OCI-LY7 (cell line): ENCODE measurements at places on chromosomes 1 and 21.
A peak's percentile ranks its signal among the peaks of the same experiment; 100 is the strongest.

DNA sequence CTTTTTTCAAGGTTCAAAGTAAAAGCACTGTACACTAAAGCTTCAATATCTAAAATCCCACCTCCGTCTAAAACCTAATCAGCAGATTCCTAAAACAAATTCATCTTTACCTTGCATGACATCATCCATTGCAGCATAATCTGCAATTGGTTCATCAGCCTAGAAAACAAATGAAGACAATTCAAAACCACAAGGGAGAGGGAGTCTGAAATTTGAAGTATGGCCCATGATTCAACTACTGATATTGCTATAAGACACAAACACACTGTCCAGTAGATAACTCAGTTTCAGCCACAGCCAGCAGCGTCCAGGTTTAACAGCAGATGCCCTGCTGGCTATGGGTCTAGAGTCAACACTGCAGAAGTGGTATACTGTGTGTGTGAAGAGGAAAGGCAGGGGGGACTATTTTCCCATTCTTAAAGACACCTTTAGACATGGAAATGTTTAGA lies 17.9 kb upstream of the RAP1GAP start:
- DNase-seq = no peak

- DNase-seq = no peak
Measured at GRCh38 chr1:160149716-160150115, 1.7 kb upstream of the ATP1A4 start.

DNA sequence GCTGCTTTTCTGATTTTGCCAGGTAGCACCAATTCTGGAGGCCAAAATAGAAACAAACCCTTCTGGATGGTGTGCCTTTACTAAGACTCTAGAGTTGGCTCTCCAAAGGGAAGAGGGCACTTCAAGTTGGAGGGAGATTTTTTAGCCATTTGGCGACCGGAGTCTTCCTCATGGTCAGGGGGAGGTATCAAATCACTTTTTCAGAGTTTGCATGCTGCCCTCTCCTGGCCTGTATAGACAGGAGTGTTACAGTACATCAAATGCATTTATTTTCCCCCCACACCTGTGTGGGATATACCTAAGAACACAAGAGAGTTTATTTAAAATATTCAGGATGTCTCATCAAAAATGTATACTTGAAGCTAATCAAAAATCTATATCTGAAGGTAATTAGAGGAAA lies 3.2 kb downstream of the GREM2 start:
- peak; percentile 4 for DNase-seq

DNA sequence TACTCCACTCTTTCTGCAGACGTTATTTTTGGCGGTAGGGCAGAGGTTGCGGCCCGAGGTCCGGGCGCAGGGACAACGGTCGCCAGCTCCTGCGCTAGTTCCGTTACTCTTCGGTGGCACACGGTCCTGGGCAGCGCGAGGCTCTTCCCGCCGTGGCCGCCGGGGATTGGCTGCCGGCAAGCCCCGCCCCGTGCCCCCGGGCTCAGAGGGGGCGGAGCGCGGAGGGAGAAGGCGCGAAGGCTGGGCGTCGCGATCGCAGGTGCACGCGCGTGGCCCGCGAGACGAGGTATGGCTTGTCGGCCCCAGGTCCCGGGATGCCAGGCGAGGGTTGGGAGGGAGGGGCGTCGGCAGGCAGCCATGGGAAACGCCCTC lies 518 bp upstream of the SHE start:
- DNase-seq = no peak

- DNase-seq = no peak
Measured at GRCh38 chr1:174160109-174160473, 771 bp downstream of the RABGAP1L start.

DNA sequence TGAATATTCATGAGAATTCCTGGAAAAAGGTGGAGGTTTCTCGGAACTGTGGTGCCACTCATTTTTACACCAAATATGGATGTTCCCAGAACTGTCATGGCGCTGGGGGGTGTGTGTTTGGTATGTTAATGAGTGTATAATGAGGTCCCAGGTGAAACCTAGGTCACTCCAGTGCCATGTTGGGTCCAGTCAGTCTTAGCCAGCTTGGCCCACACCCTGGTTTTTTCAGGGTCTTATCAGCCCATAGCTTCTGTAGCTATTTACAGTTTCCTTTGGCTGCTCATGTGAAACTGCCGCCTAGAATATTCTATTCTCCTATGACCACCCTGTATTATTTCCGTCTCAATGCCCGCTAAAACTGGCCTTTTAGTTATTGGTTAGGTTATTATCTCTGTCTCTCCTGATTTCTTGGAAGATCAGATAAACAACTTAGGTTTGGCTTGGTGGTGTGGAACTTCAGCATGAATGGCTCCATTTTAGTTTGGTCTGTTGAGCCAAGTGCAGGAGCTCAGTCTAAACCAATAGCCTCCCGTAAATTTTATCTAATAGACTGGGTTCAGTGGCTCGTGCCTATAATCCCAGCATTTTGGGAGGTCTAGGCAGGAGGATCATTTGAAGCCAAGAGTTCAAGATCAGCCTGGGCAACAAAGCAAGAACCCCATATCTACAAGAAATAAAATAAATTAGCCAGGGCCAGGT lies 42.1 kb upstream of the EDARADD start:
- no peak for DNase-seq

DNA sequence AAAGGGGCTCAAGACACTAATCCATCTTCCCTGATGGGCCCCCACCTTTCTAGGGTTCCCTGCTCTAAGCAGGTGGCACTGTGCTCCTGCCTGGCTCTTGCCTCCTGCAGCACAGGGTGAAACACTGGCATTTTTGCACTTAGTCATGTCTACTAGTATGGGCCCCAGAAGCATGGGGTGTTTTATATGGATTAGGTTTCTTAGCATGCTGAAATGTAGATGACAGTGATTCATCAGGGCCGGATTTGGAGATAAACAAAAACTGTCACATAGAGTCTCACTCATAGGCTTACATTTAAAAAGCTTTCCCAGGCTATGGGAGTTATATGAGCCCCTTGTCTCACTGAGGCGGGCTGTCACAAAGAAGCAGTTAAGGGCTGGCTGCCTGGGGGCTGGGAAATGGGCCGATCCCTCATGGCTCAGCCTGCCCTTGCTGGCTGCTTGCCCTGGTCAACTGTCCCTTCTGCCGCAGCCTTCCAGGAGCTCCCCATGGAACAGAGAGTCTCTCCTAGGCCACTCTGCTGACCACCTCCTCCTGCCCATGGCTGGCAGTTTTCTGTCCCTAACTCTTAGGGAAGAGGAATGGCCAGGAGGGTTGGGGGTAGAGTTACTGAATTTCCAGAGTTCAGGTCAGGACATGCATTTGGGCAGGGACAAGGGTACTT lies 6.5 kb downstream of the GALNT2 start:
- no peak for DNase-seq

GRCh38 chr1:42433369-42433768 lies 22.5 kb downstream of the ZMYND12 start:
- DNase-seq = no peak

- DNase-seq = no peak
Measured at GRCh38 chr1:117150316-117150715, 28.8 kb upstream of the TRIM45 start.

GRCh38 chr1:234368320-234369032 lies 4.8 kb upstream of the COA6 start:
- DNase-seq = no peak

DNA sequence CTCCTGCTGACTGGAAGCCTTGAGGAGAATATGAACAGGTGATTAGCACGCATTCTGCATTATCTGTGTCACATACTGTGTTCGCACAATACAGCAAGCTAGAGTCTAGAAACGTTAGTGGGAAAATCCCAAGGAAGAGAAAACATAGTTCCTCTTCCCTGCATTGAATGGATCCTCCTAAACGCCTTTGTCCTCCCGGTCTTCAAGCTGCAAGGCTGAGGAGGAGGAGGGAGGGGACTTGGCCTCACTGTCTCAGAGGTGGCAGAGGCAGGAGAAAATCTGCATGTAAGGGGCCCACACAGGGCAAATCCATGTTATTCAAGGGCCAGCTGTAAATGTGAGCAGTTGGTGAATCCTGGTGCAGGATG lies 34.4 kb downstream of the WNT9A start:
- no peak for DNase-seq

DNA sequence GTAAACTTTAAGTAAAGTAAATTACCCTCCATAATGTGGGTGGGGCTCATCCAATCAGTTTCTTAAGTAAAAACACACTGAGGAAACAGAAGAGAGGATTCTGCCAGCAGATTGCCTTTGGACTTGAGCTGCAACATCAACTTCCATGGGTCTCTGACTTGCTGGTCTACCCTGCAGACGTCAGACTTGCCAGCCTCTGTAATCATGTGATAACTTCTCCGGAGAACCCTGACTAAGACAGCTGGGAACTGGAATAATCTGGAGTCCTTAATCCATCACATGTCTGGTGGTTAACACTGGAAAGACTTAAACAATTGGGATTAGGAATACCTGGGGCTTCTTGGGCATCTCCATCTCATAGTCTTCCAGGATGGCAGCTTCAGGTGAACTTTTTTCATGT lies 13.2 kb upstream of the CEP350 start:
- no peak for DNase-seq

- peak; percentile 13 for DNase-seq
Measured at GRCh38 chr1:25099343-25099951, 132.9 kb downstream of the SYF2 start.

- no peak for DNase-seq
Measured at GRCh38 chr1:21439345-21439720, 604 bp upstream of the NBPF3 start.

DNA sequence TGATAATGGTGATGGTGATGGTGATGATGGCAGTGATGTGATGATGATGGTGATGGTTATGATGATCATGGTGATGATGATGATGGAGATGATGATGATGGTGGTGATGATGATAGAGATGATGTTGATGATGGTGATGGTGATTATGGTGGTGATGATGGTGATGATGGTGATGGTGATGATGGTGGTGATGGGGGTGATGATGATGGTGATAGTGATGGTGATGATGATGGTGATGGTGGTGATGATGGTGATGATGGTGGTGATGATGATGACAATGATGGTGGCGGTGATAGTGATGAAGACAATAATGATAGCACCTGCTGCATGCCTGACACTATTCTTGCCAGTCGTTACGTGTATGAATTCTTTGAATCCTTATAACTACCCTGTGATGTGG lies 317.9 kb upstream of the AJAP1 start:
- no peak for DNase-seq
